ENCODE measurements at places on chromosomes 12 and 14.

- DNase-seq, result no peak
Observed at GRCh38 chr12:39144613-39145061, 239.2 kb upstream of the CPNE8 start.

GRCh38 chr12:124449623-124450375 is 117.6 kb downstream of the NCOR2 start:
- DNase-seq, result no peak

DNA sequence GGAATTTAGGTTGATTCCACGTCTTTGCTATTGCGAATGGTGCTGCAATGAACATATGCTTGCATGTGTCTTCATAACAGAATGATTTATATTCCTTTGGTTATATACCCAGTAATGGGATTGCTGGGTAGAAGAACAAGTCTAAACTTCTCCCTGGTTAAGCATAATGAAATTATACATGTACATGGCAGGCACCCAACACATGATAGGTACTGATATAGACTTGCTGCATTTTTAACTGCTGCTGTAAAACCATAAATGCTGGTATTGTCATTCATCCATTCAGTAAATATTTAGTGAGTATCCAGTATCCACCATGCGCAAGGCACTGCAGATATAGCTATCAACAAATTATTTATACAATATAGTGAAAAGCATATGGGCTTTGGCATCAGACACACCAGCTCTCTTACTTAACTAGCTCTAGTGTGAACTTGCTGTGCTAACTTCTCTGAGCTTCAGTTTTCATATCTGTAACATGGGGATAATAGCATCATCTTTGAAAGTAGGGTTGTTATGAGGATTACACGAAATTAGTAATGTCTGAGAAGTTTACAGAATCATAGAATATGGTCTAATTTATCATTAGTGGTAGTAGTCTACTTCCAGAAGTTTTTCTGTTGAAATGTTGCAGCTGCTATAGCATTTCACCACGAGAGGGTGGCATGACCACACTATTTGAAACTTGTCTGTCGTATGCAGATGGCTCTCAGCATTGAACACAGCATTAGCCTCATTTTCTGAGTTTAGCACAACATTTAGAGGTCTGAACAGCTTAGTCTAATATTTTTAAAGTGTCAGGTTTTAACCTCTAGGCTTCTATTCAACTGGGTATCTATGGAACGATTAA is 32.0 kb upstream of the SEL1L start:
- peak; percentile 1 for DNase-seq

- no peak for DNase-seq
Observed at GRCh38 chr12:31664038-31664437, 4.5 kb downstream of the ETFBKMT start.

All from inflammatory macrophage treated with lipopolysaccharide for 4 hours (primary cell).